CD8-positive, alpha-beta memory T cell (primary cell): ENCODE measurements at places on chromosomes 5 and 9.

- no peak for DNase-seq
Observed at GRCh38 chr5:6496207-6496584, 47.5 kb downstream of the UBE2QL1 start.

- DNase-seq: no peak
Observed at GRCh38 chr9:133249337-133249736, 25.7 kb downstream of the ABO start.

GRCh38 chr9:136233411-136233810 lies 12.2 kb downstream of the QSOX2 start:
- no peak for DNase-seq

DNA sequence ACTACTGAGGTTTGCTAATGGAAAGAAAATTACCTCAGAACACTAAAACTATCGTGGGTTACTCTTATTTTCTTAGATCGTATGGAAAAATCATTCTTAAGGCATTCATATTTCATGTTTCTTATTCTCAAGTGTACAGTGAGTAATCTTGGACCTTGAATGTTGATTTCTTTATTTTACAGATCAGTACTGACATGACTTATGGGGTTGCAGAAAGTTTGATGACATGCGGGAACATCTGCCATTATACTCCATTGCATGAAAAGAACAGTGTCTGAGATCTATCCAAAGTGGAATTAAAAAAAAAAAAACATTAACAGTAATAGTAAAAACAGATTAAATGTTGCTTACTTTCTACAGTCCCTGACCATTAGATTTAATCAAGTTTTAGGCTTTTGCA lies 1290.2 kb upstream of the WWC1 start:
- no peak for DNase-seq

- no peak for DNase-seq
Observed at GRCh38 chr5:42020788-42021530, 95.9 kb downstream of the FBXO4 start.

DNA sequence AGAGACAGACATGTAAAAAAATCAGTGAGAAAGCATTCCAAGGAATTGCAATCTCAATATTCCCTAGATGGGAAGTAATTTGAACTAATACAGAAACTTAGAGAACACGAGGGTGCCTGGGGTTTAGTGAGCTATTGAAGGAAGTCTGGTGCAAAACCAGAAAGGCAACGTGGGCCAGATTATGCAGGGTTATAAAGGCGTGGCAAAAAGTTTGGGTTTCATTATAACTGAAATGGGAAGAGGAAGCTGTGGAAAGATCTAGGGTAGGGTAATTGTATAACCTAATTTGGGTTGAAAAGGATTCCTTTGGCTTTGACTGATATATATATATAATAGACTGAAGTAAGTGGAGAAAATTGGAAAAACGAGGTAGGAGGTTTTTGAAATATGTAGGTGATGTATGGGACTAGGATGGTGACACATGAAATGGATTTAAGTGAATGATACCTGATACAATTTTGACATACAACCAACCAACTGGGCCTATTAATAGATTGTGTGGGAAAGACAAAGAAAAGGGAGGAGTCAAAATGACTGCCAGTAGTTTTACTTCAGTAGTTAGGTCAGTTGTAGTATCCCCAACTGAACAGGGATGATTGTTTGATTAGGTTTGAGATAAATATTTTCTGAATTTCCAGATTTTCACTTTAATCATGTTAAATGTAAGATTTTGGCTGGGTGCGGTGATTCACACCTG lies 65.3 kb downstream of the FAM174A start:
- no peak for DNase-seq
